ENCODE measurements at places on chromosomes 12 and 14.

GRCh38 chr14:77303417-77304156 lies 17.1 kb downstream of the POMT2 start:
- no peak for DNase-seq

DNA sequence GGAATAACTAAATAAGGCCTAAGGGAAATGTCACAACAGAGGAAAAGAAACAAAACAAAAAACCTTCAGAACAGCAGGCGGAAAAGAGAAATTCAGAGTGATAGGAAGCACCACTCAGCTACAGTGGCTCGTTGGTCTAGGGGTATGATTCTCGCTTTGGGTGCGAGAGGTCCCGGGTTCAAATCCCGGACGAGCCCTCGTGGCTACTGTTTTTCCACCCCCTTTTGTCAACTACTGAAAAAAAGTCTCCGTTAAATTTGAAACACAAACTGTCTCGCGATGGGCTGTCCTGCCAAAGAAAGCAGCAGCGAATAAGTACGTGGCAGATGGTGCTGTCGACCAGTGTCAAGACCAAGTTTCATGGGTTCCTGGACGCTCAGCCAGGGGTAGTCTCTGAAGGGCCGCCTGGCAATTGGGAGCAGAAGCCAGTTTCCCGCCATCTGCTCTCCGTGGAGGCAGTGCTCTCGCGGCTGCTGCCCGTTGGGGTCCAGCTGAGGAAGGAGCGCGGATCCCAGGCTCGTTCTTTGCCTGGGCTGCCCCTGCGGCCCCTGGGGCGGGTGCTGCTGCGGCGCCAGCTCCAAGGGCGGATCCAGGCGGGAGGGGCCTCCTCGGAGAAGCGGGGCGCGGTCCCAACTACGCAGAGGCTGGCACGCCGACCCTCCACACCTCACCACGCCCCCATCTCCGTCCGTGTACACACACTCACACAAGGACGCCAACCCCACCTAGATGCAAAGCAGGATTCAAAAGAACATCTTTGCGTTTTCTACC lies at the start of gene RNASE4:
Gene RNASE4, plus strand, starts transcription at position 670 of the 771 bp plus-strand sequence. CDS start 14,812 bp downstream, outside the sequence.
- peak; percentile 64 for DNase-seq

DNA sequence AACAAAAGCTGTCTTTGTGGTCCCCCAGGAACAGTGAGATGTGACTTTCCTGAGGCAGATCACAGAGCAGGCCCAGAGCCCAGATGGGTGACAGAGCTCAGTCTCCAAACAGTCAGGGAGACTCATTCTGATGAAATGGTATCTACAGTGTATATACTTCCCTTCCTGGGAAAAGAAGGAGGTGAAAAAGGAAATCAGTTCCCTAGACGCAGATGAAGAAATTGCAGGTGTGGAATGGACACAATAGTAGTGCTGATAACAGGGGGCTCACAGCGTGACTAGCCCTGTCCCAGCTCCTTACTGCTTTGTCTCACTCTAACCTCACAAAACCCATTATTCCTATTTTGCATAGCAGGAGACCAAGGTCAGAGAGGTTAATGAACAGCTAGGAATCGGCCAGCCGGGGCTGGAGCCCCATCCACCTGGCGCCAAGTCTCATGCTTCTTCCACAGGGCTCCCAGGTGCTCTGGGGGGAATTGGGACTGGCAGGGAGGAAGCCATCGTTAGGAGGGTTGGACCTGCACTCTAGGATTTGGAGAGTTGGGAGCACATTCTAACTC lies 11.9 kb downstream of the KCNH3 start:
- DNase-seq, result no peak

GRCh38 chr12:76417116-76417515 lies 68.9 kb upstream of the BBS10 start:
- DNase-seq, result no peak

DNA sequence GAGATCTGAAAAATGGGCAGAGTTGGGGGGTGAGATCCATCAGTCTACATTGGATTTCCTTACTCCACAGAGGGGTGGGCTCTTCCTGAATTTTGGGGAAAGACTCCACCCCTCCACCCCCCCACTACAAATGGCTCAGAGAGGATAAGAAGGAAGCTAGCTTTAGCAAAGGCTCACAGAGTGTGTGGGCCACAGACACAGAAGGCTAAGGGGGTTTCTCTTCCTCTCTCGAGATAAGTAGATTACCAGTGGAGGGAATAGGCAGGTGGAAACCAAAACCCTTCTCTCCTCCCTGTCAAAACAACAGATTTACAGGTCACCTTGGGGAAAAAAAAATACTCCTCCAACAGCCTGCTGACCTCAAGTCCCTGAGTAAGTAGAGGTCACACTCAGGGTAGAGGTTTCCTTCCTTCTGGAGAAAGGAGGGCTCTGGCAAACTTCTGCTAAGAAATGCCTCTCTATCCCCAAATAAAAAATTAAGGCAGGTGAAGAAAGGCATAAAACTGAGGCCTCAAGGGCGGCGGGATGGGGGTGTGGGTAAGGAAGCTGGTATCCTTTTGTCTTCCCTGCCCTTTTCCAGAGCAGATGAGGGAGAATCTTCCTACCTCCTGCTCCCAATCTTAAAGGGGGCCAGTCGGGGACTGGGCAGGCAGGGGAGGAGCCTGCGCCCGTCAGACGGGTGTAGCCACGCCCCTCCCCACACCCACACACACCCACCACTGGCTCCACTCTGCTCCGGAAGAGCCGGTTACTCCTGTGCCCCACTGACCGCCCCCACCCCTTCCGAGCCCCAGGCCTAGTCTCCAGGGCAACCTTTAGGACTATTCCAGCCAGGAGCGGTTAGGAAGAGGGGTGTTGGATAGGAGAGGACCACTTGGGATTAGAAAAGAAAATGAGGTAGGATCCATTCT lies 1.9 kb upstream of the BAZ2A start:
- peak; percentile 24 for DNase-seq

- DNase-seq, result no peak
Observed at GRCh38 chr12:124493809-124494750, 73.3 kb downstream of the NCOR2 start.

GRCh38 chr12:39227218-39227617 lies 215.7 kb downstream of the KIF21A start:
- DNase-seq, result no peak

DNA sequence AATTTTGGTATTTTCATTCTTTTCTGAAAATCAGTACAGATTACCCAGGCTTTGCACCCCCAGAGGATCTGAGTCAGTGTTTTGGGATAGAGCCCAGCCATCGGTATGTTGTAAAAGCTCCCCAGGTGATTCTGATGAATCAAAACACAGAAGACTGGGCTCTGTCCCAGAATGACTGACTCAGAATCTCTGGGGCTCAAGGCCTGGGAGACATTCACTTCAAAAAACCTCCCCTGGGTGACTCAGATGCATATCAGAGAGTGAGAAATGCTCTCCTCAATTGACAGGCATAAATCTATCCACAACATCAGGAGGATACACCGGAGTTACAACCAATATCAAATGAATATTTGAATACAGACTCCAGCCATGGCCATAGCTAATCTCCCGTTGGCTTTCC lies 32.6 kb downstream of the SLC35F4 start:
- no peak for DNase-seq

GRCh38 chr12:32502693-32503502 lies 103.5 kb downstream of the FGD4 start:
- no peak for DNase-seq

- no peak for DNase-seq
Observed at GRCh38 chr12:78406828-78407227, 457.7 kb upstream of the SYT1 start.

DNA sequence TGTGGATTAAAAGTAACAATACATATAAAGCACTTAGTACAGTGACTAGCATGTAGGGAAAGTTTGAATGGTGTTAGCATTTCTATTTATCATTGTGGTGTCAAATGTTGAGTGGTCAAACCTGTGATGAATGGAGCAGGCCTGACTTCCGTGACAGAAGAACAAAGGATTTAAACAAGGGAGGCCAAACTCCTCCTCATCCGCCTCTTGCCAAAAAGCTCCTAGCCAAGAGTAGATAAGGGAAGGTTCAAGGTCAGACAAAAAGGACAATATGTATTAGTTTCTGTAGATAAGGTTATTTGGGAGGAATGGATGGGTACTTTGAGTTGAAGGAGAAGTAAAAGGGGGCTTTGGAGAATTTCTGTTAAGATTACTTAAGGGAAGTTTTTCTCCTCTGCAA lies 6.5 kb downstream of the RNASE7 start:
- no peak for DNase-seq

DNA sequence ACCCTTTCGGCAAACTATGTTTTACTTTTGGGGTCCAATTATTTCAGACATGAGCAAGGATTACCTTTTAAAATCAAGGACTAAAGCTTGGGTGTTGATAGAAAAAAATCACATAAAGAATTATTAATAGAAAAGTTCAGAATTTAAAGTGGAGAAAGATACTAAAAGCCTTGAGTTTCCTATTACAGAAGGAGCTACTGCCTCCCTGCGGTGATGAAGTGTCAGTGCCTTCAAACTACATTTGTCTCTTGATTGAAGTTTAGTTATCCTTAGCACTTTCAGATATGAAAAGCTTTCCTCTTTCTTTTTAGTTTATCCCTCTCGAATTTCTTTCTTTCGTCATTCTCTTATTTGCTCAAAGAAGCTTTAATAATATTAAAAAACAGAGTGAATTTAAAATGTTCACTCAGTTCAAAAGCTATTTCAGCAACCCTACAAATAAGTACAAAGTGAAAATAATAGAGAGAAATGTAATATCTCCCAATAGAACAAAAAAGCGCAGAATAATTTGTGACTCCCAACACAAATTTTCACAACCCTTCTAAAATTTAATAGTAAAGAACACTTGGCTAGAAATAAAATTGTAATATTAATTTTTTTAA lies 87.6 kb downstream of the SEC23A start:
- DNase-seq, result no peak

- no peak for DNase-seq
Observed at GRCh38 chr14:94601884-94602391, 10.3 kb upstream of the SERPINA3 start.

DNA sequence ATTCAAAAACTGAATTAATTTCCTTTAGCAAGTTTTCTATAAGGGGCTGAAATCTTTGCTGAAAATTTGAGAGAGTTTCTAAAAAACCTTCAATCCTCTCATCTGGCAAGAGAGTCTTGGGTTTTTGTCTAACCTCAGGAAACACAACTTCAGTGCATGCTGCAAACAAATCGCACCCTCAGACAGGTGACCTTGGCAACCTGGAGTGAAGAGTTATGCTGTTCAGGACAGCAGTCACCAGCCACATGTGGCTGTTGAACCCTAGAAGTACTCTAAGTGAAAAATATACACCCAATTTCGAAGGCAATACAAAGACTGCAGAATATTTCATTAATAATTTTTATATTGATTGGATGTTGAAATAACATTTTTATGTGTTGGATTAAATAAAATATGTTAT lies 184.8 kb downstream of the RPS29 start:
- DNase-seq, result no peak

DNA sequence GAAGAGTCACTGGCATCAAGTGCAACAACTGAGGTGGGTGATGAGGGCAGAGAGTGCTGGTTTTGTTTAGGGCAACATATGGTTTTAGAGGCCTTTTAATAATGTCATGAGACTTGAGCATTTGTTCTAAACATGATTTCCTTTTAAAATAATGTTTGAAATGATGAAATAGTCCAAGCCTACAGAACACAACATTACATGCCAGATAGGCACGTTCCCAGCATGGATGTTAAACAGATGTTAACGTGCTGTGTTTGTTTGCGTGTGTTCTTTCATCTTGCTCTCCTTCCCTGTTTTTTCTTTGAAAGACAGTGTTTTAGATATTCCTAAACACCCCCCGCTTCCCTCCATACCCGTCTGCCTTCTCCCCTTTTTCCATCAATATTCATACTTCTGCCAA lies 82.3 kb downstream of the RGS6 start:
- no peak for DNase-seq

DNA sequence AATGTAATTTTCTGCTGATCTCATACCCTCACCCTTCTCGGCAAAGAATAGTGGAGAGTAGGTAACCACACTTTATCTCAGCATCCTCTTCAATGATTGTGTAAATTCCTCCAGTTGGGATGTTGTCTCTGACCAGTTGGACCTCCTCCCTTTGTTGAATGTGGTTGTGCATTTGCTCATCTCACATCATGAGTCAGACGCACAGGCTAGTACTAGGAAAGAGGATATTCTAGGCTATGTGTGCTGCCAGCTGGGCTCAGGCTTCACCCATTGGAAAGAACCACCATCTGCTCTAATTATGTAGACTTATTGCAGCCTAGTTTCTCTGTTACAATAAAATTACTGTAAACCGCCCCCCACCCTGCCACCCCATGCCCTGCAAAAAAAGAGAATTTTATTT lies 90.3 kb downstream of the LMO3 start:
- no peak for DNase-seq

- DNase-seq, result no peak
Observed at GRCh38 chr14:104139460-104140212, 1.2 kb downstream of the KIF26A start.

GRCh38 chr12:53160673-53161072 lies 19.8 kb upstream of the ZNF740 start:
- DNase-seq, result no peak

GRCh38 chr12:23681237-23681636 lies 268.2 kb downstream of the SOX5 start:
- no peak for DNase-seq

GRCh38 chr14:29242755-29243754 lies 476.5 kb downstream of the FOXG1 start:
- DNase-seq, result no peak

- no peak for DNase-seq
Observed at GRCh38 chr12:43044241-43044640, 454.7 kb upstream of the PRICKLE1 start.

- no peak for DNase-seq
Observed at GRCh38 chr12:5076761-5077160, 33.1 kb downstream of the KCNA5 start.

GRCh38 chr14:98840091-98840490 lies 431.9 kb downstream of the BCL11B start:
- DNase-seq, result no peak

GRCh38 chr12:29275834-29276233 lies 105.1 kb downstream of the ERGIC2 start:
- DNase-seq, result no peak

DNA sequence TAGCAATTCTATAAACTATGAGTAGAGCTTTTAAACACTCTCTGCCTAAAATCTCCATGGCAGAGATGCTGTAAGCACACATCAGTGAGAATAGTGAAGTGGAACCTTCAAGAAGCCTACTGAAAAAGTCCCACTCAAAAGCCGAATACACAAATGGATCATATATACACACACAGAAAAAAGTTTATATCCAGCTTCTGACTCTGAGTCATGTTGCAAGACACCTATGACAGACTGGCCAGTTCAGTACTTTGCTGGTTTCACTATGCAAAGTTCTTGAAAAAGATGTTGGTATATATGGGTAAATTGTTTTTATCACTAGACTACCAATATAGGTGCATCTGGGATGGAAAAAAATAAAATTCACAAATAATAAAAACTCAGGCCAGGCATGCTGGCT lies 126.1 kb downstream of the KCNK10 start:
- no peak for DNase-seq
